ENCODE measurements at places on chromosomes 7 and 10. TPM values are rescaled to one million over a fixed set of nuclear protein-coding genes. Genes with fewer than 3 reads are reported as not detected.

Gene NPC1L1
- total RNA-seq = not detected

Gene EBF3
- 3.1 TPM for total RNA-seq

Gene PTPRN2
- 0.85 TPM for total RNA-seq

Gene SH2D4B
- 0.09 TPM for total RNA-seq

Gene SPRN
- under 0.01 TPM for total RNA-seq

Gene DRGX
- total RNA-seq = not detected

Gene VSTM4
- 0.27 TPM for total RNA-seq

Gene REPIN1
- total RNA-seq = 51.0 TPM

Gene UNCX
- not detected for total RNA-seq

Gene ALDH18A1
- 113 TPM for total RNA-seq

Gene NFE2L3
- total RNA-seq = 55.4 TPM

Measured in endothelial cell of coronary artery (primary cell).